ENCODE measurements at places on chromosomes 5 and 9.

- no peak for DNase-seq
These were observed 548 bp downstream of the TERT start for GRCh38 chr5:1294206-1294834.

DNA sequence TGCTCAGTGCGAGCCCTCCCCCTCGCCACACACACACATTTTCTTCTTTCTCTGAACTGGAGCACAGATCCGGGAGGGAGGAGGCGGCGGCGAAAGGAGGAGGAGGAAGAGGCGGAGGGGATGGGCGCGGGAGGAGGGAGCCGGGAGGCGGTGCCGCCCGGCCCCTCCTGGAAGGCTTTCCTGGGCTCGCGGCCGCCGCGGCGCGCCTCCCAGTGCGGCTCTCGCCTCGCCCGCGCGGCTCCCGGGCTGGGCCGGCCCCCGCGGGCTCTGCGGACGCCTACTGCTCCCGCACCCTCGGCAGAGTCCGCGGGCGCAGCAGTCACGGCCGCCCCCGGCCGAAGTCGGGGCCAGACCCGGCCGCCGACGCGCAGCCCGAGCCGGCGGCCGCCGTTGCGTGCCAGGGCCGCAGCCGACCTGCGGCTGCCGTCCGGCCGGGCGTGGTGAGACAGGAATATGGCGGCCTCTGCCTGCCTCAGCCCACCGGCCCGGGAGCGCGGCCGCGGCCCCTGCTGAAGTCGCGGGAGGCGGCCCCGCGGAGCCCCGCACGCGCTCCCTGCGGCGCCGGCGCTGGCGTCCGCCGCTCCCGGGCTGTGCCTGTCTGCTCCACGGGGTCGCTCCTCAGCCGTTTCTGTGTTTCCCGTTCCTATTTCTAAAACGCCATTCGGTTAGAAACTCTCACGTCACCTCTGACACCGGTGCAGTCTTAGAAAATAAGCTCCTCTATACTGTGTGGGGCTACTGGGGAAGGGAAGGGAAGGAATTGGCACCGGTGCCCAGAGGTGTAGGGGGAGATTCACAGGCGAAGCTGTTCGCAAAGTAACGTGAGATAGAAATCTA is 500 bp upstream of the GNAQ start:
- DNase-seq: peak; percentile 63

DNA sequence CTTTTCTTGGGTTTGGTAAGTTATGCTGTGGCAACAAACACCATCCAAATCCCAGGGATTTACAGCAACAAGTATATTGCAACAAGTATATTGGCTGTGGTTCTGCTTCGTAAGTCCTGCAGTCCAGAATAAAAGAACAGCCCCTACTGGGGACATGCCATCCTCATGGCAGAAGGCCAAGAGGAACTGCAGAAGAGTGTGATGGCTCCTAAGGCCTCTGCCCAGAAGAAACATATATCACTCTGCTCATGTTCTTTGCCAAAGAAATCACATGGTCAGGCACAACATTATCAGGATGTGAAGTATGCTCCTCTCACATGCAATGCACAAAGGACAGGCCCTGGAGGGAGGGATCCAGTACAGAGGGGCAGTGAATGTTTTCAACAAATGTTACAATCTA is 159.6 kb upstream of the TAS2R1 start:
- no peak for DNase-seq

DNA sequence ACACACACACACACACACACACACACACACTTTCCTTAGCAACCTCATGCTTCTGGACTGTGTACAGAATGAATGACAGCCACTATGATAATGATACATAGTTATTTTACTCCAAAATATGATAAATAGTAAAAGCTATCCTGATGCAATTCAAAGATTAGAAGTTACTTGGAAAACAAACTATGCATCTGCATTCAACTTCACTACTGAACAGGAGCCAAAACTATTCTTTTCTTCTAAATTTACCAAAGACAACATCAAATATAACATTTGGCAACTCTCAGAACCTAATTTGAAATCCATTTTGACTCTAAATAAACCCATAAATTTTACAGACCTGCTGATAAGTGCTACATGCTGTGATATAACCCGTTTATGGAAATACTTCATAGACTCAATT is 33.3 kb downstream of the GLIS3 start:
- no peak for DNase-seq

- no peak for DNase-seq
These were observed 293.6 kb downstream of the ACTL7B start for GRCh38 chr9:108562176-108562575.

GRCh38 chr5:143685246-143685815 is 126.6 kb upstream of the HMHB1 start:
- DNase-seq: no peak

DNA sequence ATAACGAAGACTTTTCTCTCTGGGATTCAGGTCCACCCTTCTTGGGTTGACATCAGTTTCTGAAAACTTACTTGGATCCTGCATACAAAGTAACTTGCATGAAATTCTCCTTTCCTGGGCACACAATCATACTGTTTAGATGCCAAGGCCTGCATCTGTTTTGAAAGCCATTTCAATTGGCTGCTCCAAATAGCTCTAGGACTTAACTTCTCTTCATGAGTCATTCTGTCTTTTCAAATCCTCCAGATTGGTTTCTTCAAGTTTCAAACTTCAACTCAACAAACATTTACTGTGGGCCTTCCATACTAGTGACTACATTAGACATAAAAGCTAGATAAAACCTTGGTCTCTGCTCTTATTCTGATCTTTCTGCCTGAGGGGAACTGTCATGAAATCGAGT is 54.8 kb upstream of the HMHB1 start:
- no peak for DNase-seq

DNA sequence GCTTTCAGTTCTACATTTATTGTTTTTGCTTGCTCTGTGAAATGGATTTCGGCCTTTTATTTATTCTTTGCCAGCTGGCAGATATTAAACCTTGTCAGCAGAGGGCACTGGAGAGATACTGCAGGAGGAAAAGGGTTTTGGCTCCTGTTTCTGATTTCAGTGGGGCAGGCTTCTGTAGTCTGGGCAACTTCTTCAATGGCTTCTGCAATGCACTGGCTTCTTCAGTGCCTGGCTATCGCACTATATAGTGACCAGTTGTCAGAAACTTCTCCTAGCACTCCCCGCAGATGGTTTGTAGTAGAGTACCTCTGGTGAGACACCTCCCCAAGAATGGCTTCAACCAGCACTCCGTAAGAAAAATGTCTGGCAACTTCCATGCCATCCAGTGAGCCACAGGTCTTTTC is 3.2 kb upstream of the NFX1 start:
- DNase-seq: no peak

- DNase-seq: peak; percentile 35
These were observed 624 bp upstream of the RETREG1 start for GRCh38 chr5:16617274-16617968.

- DNase-seq: no peak
These were observed 69.1 kb upstream of the PJA2 start for GRCh38 chr5:109478830-109479229.

DNA sequence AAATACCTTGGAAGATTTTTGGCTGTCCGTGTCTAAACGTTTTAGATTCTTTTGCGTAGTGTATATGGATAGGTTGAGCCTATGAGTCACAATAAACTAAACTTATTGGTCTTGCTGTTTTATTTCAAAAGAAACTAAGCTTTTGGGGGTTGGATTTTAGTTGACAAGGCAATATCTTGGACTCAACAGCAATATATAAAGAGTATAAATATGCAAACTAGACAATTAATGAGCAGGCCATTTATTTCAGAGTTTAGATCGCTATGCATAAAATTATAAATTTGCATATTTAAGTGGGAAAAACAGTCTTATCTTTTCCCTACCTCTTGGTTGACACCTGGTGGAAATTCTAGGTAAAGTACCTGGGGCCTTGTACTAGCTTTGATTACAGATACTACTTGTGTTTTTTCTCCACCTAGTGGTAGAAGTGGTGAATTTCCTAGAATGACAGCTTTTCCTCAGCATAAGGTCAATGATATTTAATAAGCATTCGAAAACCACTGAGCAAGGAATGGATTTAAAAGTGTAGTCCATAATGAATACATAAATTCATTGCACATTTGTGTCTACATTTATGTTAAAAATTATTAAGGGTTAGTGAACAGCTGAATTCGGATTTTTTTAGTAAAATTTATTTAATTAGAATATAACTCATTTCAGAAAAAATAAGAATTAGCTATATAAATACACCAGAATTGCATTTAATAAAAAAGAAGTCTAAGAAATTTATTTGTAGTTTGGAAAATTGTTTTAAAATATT is 1.7 kb upstream of the ARRDC3 start:
- no peak for DNase-seq

DNA sequence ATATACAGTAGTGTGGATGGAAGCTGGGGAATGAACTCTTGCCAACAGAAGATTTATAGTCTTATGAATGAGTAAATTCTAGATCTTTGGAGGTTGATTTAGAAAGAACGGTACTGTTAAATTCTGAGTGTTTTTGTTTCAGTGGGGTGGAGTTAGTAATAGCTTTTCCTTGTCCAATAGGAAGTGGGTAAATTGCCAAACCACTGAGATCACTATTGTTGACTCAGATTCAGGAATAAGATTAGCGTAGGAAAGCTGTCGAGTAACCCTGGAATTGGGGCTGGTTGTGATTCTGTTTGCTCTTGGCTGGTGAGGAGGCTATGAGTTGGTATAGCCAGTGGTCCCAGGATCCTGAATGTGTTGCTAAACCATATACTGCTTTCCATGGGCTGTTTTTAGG is 155.6 kb downstream of the ARHGAP26 start:
- no peak for DNase-seq

DNA sequence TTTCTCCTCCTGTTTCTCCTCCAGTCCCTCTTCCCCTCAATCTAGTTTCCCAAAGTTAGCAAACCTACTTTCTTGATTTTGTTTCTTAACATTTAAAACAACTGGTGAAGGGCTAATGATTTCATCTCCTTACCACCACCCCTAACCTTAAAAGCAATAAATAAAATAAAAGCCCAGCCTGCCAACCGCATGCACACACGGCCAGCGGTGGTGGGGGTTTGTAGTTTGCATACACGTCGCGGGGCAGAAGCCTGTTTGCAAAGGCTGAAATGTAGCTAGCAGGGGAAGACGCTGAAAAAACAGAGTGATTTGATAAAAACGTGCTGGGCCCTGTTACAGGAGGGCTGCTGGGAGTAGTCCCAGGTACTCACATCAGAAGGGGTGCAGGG is 1.9 kb upstream of the DMRT2 start:
- DNase-seq: no peak

DNA sequence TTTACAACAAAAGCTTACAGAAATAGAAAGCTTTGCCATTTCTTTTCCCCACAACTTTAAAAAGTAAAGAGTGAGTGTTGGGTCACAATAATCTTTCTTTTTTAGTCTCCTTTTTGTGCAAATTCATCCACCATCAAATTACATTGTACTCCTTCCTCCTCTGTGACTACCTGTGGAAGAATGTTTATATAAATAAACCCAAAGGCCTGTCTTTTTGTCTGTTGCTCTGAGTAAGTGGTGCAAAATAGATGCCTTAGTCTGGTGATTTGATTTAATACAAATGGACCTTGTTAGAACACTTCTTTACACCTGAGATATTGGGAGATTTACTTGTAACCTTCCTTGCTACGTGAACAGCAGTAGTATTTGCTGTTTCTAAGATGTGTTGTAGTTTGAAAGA is 53.5 kb upstream of the TAF11L2 start:
- no peak for DNase-seq

- no peak for DNase-seq
These were observed 11.3 kb upstream of the RNF130 start for GRCh38 chr5:180082633-180083420.

DNA sequence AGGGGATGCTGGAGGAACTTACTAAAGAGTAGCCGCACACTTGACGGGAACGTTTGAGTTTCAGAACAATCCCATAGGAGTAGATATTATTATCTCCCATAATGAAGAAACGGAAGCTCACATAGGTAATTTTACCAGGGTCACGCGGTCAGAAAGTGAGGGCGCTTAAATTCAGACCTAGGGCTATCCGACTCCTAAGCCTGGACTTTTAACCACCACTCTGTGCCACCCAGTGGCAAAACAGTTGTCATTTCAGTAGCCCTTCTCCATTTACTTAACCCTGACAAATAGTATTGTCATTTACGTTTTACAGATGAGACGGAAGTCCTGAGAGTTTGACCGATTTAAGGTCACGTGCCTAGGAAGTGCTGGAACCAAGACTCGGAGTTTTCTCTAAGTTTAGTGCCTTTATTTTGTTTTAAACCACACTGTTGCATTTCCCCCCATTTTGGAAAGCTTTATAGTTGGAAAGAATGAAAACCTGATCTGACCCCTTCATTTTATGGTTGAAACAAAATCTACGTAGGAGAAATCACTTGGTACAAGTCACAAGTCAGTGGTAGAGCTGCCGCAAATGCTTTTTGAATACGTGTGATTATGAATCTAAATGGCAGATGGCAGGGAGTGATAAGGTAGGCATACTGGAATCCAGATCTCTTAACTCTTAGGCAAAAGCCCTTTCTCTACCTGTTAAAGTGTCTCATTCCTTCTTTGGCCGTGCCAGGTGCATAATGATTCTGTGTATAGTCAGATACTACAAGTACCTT is 650 bp downstream of the MRRF start:
- no peak for DNase-seq

DNA sequence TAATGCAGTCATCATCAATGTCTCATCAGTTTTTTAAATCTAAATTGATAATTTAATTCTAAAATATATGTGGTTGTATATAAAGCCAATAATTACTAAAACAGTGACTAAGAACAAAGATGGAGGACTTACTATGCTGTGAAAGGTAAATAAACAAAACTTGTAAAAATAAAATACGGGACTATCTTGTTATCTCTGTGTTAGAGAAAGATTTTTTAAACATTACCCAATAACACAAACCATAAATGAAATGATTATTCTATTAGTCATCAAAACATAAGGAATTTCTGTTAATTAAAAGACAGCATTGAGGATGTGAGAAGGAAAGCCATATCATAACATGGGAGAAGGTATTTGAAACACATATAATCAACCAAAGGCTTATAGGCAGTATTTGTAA is 226.2 kb upstream of the SMC2 start:
- no peak for DNase-seq

DNA sequence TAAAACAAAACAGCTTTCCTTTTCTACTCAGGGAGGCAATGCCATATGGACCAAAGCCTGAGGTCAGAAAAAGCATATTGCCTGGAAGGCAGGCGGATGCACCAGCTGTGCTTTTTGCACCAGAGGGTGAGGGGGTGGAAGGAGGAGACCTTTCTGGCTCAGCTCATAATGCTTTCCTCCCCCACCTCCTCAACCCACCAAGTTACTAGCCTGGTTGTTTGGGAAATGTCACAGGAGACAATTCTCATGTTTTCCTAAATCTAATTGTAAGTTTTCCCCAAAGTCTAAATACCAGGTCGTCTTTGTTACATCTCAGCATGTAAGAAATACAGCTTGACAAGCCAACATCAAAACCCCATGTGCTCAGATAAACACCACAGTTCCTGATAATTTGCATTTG is 72.6 kb upstream of the DMRTA1 start:
- DNase-seq: no peak

DNA sequence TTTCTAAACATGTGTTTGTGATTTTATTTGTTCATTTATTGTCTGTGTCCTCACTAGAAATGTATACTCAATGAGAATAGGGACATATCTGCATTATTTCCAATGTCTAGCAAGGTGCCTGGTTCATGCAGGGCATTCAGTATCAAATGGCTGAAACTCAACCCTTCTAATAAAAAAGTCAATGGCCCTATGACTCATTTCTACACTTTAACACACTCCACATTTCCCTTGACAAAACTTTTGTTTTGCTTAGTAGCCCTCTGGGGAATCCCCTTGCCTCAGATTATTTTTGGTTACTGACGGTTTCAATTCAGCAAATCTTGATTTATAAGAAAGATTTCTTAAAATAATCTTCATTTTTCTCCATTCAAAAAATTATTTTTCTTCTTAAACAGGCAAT is 206.0 kb upstream of the DMRTA1 start:
- DNase-seq: no peak

All from stimulated activated CD4-positive, alpha-beta T cell treated with anti-CD3 and anti-CD28 coated beads, TNF-alpha, amount 100 ng/mL, for 4 hours (primary cell).